NCI-H1105 treated with DMSO at 0.1 percent for 48 hours (cell line): ENCODE measurements at places on chromosomes 2 and 18.

DNA sequence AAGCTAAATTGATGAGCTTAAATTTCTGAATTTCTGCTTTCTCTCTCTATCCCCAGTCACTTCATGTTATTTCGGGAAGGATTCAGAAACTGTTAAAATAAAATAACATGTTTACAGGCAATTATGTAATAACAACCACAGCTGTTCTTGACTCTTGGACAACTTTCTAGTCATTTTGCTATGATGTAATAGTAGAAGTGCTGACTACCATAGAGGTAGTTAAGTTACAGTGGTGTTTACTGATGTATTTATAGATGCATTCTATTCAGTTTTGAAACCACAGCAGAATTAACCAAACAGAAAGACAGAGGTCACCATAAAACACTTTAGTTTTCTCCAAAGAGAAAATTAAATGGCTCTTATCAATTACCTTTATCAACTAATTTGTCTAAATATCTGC lies 1292.0 kb upstream of the CHAC2 start:
- DNase-seq: no peak

DNA sequence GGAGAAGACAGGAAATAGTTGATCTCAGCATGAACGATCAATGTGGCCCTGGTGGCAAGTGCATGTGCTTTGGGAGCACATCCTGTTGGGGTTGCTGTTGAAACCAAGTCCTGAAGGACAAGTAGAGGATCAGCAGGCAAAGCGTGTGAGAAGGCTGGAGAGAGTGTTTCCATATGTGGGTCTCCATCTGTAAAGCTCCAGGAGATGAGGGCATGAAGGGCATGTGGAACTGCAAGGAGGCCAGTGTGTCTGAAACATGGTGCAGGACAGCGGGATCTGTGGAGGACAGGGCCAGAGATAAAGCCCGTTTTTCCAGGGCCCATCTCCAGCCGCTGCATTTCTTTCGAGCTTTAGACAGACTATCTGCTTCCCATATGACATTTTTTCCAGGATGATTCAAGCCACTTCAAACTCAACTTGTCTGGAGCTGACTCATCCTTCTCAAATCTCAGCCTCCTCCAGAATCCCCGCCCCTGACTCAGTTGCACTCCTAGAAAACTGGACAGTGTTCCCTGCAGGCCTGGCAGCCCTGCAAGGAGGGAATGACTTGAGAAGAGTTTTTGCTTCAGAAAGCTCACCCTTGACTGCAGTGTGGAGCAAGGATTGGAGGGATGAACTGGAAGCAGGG lies 226.1 kb downstream of the VAPA start:
- DNase-seq: no peak

- DNase-seq: no peak
Measured at GRCh38 chr2:98346311-98347236, at the start of gene CNGA3. Gene CNGA3, plus strand, starts transcription at chr2:98346456. Its CDS starts 23,520 bp downstream, at chr2:98369976.

DNA sequence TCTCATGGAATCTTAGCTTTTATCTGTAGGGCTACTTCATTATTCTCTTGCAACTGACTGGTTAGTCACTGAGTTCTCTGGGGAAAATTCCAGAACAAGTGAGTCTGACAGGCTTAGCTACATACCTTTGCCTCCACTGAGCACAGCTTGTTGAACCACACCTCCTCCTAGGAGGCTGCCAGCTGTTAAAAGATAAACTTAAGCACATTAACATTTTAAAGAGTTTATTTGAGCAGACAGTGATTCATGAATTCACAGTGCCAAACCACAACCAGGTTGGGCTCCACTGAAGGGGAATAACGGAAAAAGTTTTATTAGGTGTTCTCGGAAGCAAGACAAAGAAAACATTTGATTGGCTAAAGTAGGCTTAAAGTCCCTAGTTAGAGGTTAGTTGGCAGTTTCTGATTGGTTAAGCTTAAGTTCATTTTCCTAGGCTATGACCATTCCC lies 12.5 kb upstream of the SLC38A11 start:
- DNase-seq: no peak

GRCh38 chr18:26468931-26469340 lies 79.4 kb downstream of the KCTD1 start:
- peak; percentile 52 for DNase-seq

DNA sequence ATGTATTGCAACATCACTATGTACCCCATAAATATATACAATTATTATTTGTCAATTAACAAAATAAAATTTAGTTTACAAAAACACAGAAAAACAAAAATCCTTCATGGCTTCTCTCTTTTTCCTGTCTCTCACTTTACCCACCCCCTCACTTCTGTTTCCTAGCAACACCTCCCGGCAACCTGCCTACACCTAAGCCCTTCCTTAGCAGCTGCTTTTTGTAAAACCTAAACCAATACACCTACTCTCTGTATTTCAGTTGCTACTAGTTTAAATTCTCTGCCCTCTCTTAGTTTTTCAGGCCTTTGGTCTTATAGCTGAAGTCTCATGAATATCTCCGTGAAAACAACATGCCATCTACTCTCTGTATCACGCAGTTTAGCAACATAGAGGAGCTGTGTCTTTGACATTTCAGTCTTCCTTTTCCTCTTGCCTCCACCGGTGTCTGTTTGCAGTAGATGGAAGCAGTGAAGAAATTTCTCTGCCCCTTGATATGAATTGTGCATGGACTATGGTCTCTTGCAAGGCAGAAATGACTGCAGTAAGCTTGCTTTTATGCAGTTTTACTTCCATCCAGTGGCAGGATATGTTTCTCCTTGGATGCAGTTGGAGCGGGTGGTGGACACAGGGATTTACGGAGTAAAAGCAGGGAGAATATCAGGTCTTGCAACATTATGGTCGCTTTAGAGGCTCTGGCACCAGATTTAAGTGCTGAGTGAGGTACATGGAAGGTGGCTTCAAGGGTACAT lies 42.0 kb upstream of the ZDBF2 start:
- DNase-seq: peak; percentile 59
